ENCODE measurements at places on chromosomes 16 and 17. TPM values are rescaled to one million over a fixed set of nuclear protein-coding genes. Genes with fewer than 3 reads are reported as not detected.

- peak; percentile 32 for DNase-seq
Measured at GRCh38 chr16:11402745-11403533, 57.7 kb downstream of the RMI2 start.

ASB16 gene
- 11.3 TPM for total RNA-seq

- no peak for DNase-seq
Measured at GRCh38 chr17:9383826-9384225, 191.8 kb downstream of the STX8 start.

GRCh38 chr16:57682809-57683635, 11.6 kb upstream of the DRC7 start:
- DNase-seq, result no peak

DNA sequence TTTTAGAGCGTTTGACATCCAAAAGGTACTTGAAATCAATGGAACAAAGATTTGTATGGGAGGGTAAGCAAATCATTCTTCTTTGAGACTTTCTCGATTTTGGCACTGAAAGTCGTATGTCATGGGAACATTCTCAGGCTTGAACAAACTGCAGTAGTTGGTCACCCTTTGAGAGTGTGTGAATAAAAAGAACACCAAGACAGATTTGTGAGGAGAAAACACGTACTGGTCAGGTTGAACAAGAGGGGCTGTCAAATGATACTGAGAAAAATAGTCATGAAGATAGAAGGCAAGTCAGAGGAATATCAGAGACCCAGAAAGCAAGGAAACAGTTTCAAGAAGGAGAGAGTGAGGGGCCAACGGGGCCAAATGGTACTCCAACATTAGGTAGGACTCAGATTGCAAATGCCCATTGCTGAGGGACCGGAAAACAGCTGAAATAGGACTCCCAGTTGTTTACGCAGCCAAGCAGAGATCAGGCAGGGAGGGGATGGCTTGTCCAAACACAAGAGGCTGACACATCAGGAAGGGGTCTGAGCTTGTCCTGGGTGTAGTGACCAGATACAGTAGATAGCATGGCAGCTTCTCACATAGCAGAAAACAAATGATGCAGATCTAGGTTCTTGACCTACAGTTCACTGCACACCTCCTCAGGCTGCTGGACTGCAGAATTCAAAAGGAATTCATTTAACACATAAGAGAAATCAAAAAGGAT, 74.5 kb upstream of the MYOCD start:
- no peak for DNase-seq

DNA sequence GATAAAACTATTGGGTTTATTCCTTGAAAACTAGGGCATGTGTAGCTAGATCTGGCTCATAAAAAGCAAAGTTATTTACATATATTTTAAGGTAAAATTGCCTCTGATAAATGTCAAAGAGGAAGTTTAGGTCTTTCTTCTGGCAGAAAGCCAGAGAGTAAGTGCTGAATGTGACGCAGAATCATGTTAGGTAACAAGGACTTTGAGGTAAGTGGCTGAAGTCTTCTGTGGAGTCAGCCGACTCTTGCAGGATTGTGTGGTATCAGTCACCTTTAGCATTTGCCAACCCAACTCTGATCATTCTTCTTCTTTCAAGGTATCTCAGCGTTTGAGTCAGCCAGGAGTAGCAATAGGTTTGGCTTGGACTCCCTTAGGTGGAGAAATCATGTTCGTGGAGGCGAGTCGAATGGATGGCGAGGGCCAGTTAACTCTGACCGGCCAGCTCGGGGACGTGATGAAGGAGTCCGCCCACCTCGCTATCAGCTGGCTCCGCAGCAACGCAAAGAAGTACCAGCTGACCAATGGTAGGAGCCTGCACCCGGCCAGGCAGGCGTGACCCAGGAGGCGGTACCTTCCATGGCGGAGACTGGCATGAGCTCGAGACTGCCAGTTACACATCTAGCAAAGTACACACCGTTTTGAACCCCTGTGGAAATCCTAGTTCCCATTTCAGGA, 37.9 kb downstream of the SIAH1 start:
- no peak for DNase-seq

BCO1 gene
- total RNA-seq, result not detected

TMEM92 gene
- total RNA-seq, result not detected

GRCh38 chr17:67837965-67838364, 12.7 kb downstream of the BPTF start:
- no peak for DNase-seq

HLF gene
- 53.3 TPM for total RNA-seq

DOC2B gene
- 5.3 TPM for total RNA-seq
